NCI-H1694 treated with DMSO at 0.1 percent for 48 hours (cell line): ENCODE measurements at places on chromosomes 12 and 14.

- DNase-seq, result no peak
Measured at GRCh38 chr14:79412822-79413221, 798.5 kb downstream of the DIO2 start.

GRCh38 chr14:28831126-28831525 is 64.5 kb downstream of the FOXG1 start:
- no peak for DNase-seq

- DNase-seq, result peak; percentile 52
Measured at GRCh38 chr12:32305163-32305562, 94.2 kb upstream of the FGD4 start.

DNA sequence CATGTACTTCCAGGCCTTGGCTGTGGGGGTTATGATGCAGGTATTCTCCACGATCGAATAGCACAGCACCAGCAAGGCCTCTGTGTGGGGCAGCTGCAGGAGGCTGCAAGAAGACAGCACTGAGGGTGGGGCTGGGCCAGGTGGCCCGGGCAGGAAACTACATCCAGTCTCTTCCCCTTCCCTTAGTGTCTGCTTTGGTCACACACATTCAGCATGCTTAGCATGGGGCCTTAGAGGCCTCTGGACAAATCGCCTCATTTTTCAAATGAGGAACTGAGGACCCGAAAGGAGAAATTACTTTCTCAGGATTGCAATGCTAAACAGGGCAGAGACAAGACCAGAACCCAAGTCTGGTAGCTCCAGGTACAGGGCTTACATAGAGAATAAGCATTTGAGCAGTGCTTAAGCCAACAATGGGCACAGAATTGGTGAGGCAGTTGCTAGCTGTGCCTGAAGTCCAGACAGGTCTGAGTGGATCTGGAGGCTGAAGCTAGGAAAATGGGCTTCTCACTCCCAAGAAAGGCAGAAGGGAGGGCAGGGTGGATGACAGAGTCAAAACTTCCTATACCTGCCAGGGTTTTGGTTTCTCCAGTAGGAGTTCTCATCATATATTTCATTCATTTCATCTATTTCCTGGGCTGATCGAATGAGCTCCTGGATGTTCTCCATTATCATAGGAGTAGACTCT is 3.5 kb downstream of the ACRBP start:
- no peak for DNase-seq

DNA sequence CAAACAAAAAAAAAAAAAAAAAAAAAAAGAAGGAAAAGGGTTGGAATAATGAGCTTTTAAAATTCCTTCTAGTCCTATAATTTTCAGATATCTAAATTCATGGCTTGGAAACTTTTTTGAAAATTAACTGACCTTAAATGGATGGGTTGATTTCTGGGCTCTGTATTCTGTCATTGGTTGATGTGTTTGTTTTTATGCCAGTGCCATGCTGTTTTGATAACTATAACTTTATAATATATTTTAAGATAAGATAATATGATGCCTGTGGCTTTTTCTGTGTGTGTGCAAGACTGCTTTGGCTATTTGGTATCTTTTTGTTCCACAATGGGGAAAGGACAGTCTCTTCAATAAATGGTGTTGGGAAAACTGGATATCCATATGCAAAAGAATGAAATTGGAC is 7.3 kb downstream of the OR10G3 start:
- DNase-seq, result no peak

GRCh38 chr12:109679501-109680263 is 33.9 kb upstream of the FAM222A start:
- no peak for DNase-seq

GRCh38 chr12:54126029-54126695 is 62.6 kb downstream of the SMUG1 start:
- no peak for DNase-seq

GRCh38 chr12:27619308-27619707 is 76.9 kb upstream of the REP15 start:
- no peak for DNase-seq

DNA sequence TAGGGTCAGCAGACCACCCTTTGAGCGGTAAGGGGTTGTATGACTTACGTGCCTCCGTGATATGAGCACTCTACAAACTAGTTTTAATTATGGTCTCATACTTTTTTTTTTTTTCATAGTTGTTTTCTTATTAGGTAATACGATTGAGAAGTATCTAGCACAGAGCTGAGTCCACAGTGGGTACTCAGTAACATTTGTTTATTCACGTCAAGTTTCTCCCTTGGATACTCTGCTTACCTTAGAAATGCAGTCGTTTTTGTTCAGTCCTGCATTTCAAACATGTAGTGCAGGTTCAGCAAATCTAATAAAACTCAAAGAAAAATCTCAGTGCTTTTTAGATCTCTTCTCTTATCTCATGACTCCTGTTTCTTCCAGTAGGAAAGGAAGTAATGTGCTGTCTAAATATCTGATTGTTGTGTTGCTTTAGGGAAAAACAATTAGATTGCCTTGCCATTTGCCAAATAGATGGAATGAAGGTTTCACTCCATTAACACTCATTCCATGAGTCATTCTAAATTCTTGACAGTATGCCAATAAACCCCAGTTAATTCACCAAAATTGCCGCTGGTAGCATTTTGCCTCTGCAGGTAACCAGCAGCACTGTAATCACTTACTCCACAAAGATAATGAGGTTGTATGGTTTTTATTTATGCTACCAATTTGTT is 118.9 kb downstream of the PTCSC3 start:
- no peak for DNase-seq

DNA sequence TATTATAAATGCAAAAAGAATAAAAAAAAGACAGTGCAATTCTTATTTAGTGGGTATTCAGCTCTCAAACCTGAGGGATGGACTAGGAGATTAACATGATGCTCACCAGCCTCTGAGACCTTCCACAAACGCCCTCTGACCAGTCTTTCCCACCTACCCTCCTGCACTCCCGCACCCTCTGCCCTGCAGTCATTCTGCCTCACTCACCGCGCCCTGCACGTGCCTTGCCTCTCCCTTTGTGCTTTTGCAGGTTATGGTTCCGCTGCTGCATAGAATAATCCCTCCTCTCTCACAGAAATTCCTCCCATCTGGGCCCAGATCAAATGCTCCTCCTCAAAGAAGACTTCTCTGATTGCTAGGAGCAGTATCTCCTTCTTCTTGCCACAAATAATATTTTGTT is 28.5 kb upstream of the TMCC3 start:
- DNase-seq, result no peak

DNA sequence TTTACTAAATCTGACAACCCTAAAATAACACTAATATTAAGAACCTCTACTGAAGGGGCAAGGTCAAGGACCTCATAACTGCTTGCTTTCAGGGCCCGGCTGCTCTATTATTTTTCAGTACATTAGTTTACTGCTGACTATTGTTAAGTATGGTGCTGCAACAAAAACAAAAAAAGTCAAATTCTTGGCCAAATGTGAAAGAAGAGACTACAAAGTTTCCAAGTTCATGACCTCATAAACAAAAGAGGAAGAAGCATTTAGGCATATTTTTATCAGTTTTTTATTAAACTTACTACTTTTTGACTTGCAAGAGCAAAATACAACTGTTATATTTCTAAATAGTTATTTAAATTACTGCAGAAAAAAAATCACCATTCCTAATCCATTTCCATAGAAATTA is 109.8 kb upstream of the GPHB5 start:
- no peak for DNase-seq

GRCh38 chr12:39199351-39199750 is 243.6 kb downstream of the KIF21A start:
- DNase-seq, result no peak

DNA sequence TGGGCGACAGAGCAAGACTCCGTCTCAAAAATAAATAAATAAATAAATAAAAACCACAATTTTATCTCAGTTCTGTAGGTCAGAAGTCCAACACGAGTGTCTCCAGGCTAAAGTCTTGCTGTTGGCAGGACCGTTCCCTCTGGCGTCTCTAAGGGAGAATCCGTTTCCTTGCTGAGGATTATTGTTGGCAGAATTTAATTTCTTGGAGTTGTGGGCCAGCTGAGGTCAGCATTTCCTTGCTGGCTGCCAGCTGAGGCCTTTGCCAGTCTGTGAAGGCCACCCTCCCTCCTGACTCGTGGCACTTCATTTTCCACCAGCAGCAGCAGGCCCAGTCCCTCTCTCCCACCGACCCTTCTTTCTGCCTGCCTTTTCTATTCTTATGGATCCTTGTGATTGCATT is 17.2 kb downstream of the PSMC1 start:
- no peak for DNase-seq

DNA sequence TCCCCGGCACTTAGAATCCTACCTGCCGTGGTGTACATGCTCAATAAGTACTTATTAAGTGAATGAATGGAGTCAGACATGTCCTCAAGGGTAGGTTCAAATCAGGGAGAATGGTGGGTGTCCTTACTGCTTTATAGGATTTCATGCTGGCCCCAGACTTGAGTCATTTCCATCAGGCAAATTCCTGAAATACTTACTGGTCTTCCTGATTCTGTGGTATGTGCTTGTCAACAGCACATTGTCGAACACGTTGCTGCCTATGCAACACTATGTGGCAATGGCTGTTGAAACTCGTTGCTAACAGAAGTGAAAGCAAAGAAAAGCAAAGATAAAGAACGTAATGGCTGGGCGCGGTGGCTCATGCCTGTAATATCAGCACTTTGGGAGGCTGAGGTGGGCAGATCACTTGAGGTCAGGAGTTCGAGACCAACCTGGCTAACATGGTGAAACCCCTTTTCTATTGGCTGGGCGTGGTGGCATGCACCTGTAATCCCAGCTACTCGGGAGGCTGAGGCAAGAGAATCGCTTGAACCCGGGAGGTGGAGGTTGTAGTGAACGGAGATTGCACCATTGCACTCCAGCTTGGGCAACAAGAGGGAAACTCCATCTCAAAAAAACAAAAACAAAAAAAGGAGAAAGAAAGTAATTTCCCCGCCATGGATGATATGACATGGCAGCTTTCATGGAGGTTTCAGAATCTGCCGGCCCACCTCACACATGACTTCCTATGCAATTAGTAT is 214.9 kb downstream of the ZFP36L1 start:
- DNase-seq, result no peak

DNA sequence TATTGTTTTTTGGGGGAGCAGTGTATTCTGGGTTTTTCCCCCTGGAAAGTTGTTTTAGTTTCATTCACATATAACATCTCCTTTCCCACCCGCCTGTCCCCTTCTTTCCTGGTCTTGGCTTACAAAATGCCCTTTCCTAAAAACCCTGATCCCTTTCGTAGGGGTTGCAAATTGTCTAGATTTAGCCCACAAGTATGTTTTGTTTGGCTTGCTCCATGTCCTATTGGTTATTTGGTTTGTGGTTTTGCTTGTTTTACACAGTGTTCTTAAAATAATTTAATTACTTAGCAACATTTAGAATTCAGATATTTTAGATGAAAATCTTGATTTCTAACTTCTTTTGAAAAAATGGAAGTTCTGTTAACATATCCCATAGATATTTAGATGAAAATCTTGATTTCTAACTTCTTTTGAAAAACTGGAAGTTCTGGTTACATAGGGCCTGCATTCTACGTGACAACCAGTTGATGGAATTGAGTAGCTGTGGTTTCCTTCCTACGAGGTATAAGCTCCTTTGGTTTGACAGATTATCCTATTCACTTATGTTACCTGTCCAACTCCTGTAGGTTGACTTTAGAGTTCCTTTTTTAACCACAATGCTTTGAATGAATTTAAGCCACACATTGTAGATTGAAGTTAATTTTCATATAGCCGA is 89.2 kb upstream of the TMEM263 start:
- no peak for DNase-seq

DNA sequence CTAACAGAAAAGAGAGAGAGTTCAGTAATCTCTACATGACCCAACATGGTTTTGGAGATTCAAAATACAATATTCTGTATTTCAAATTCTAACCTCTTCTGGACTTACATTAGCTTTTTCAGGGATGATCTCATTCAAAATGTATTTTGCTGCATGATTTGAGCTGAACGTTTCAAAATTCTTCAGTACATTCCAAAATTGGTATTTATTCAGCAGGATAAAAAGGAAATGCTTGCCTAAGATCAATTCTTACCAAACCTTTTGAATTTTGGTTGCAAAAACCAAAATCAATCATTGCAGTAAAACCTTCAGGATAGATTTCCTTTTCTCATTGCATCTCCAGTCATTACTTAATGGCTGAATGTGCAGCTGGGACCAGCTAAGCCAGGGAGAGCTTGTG is 1761.3 kb upstream of the SEL1L start:
- no peak for DNase-seq

- DNase-seq, result no peak
Measured at GRCh38 chr12:129961091-129961490, 57.3 kb upstream of the TMEM132D start.

GRCh38 chr12:49339464-49339861 is 2.5 kb upstream of the C1QL4 start:
- DNase-seq, result no peak

DNA sequence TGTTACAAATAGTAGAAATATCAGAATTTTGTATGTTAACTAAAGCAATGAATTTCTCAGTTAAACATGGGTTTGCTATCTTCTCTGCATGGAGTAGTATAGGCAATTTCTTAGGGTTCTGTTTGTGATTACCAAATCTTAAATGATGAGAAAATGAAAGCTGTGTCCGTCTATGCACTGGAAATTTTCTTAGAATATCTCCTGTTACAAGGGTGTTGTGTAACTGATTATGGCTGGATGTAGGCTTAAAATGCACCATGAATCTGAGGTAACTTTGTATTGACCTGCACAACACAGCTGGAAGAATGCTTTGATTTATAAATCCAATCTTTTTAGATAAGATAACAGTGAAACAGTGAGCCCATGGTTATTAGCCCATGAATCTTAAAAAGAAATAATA is 17.8 kb downstream of the TRIP11 start:
- no peak for DNase-seq

DNA sequence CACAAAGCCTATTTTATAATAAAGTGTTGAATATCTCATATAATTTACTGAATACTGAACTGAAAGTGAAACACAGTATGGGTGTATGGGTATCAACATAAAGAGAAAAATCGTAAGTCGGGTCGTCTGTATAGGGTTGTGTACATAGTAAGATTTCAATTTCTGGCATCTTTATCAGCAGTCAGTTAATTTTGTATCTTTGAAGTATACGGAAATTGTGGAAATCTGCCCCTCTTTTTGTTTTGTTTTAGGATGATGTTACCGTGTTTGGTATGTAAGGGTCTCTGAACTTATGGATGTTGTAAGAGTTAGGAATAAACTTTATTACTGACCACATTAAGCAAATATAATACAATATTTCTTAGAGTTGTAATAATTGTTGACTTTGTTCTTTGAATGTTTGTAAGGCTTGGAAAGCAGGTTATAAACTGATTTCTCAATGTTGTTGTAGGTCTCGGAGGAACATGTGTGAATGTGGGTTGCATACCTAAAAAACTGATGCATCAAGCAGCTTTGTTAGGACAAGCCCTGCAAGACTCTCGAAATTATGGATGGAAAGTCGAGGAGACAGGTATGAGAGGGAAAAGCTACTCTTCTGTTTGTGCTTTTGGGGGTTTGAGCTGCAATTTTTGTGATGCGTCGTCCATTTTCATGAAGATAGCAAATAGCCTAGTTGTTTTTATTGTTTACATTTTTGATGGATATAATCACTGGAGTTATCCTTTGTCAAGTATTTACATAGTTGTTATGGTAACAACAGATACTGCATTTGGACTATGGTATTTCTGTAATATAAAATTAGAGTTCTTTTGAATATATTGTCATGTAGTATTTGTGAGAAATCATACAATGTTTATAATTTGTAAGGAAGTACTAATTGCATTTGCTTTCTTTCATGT is 12.0 kb downstream of the EID3 start:
- DNase-seq, result no peak

- peak; percentile 93 for DNase-seq
Measured at GRCh38 chr12:95674631-95675030, 115.9 kb downstream of the NTN4 start.
